Astrocyte (in vitro differentiated cells and primary cell): ENCODE measurements at places on chromosomes 6 and 20. TPM values are rescaled to one million over a fixed set of nuclear protein-coding genes. Genes with fewer than 3 reads are reported as not detected.

DNA sequence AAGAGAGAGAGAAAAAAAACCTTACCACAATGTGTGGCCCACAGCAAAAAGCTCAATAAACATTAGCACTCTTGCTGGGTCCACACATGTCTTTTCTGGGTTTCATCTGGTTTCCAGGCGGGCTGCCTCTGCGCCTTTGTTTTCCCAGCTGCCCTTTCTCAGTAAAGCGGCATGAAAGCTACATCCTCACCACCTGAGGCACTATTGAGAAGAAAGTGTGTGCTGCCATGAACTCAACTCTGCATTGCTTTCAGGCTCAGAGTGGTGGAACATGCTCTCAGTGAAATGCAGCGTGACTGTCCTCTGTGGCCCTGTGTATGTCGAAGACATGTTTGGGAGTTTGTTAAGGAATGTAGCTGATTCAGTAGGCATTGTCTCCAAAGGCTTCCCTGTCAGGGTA, 102.3 kb downstream of the LYRM2 start:
- no peak for DNase-seq
- no peaks in the 10 kb centered on the region for H3K27me3 ChIP-seq
- H3K4me1 ChIP-seq: no peaks in the 10 kb centered on the region
- H3K36me3 ChIP-seq: no peaks in the 10 kb centered on the region
- H3K4me3 ChIP-seq: no peak overlapping the region
- H3K27ac ChIP-seq: no peak overlapping the region

DNA sequence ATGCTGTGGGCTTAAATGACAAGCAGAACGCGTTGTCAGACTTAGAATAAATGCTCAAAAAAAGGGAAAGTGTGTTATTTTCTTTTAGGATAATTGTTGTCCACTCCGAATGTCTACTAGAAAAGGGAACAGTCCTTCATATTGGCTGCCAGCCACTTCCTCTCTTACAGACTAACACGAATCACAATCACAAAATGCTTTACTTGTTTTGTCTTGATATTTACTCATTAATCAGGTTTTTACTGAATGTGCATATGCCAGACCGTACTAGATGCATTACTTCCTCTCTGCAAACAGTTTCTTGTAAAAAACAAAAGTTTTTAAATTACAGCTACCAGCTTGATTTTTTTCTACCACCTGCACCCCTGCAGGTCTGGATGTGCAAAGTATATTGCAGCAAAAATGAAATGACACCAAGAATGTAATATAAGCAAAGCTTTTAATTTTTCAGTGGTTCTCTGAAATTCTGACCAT, 821 bp downstream of the DHX35 start:
- peak overlapping the region; percentile 92 for H3K27ac ChIP-seq
- DNase-seq: no peak
- H3K36me3 ChIP-seq: peaks cover 2% of the 10 kb centered on the region

DNA sequence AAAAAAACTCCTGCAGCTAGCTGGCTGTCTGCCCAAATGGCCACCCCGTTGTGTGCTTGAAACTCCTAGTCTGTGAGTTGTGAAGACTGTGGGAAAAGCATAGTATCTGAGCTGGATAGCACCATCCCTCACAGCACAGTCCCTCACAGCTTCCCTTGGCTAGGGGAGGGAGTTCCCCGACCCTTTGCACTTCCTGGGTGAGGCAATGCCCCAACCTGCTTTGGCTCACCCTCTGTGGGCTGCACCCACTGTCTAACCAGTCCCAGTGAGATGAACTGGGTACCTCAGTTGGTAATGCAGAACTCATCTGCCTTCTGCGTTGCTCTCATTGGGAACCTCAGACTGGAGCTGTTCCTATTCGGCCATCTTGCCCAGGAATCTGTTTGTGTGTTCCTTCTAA, 260.6 kb upstream of the STXBP5 start:
- no peaks in the 10 kb centered on the region for H3K36me3 ChIP-seq
- no peaks in the 10 kb centered on the region for H3K27me3 ChIP-seq
- H3K4me1 ChIP-seq: no peaks in the 10 kb centered on the region
- no peak overlapping the region for H3K27ac ChIP-seq

DNA sequence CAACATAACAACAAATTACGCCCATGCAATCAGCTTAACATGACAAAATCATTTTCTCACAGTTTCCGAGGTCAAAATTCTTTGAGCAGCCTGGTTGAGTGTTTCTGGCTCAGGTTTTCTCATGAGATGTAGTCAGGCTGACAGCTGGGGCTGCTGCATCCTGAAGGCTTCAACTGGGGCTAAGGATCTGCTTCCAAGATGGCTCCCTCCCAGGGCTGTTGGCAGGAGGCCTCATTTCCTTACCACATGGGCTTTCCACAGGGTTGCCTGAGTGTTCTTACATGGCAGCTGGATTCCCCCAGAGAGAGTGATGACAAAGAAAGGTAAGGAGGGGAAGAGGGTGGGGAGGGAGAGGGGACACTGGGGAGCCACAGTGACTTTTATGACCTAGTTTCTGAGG, 63.1 kb upstream of the NNAT start:
- no peak overlapping the region for H3K27ac ChIP-seq
- no peak overlapping the region for H3K4me3 ChIP-seq
- DNase-seq: no peak
- H3K36me3 ChIP-seq: no peaks in the 10 kb centered on the region
- peaks cover 15% of the 10 kb centered on the region for H3K27me3 ChIP-seq
- H3K4me1 ChIP-seq: no peaks in the 10 kb centered on the region

DNA sequence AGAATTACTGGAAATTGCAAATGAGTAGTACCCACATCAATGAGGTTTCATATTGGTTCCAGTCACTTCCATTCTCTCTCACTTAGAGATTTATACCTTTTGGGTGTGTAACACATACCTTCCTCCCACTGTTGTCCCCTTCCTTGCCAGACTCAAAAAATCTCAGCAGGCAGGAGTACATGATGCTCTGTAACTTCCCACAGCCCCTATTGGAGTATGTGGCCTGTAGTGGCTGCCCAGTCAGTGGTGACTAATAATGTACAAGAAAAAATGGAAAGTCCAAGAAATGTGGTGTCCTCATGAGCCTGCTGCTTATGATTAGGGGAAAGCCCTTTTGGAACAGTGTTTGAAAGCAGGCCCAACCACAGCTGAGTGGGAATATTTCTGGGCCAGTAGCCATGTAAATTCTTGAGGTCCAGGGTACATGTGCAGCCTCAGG, 312.0 kb downstream of the ZFAND3 start:
- H3K36me3 ChIP-seq: peaks cover 2% of the 10 kb centered on the region
- H3K27ac ChIP-seq: peak overlapping the region; percentile 72
- no peak overlapping the region for H3K4me3 ChIP-seq
- peaks cover 12% of the 10 kb centered on the region for H3K4me1 ChIP-seq
- no peaks in the 10 kb centered on the region for H3K27me3 ChIP-seq
- DNase-seq: peak; percentile 99

GRCh38 chr6:153170511-153170910, 39.4 kb upstream of the RGS17 start:
- peaks cover 8% of the 10 kb centered on the region for H3K4me1 ChIP-seq
- H3K36me3 ChIP-seq: no peaks in the 10 kb centered on the region
- no peak overlapping the region for H3K4me3 ChIP-seq
- DNase-seq: peak; percentile 32
- H3K27ac ChIP-seq: no peak overlapping the region

- no peaks in the 10 kb centered on the region for H3K36me3 ChIP-seq
- H3K4me3 ChIP-seq: no peak overlapping the region
- DNase-seq: no peak
- H3K4me1 ChIP-seq: peaks cover 9% of the 10 kb centered on the region
- no peaks in the 10 kb centered on the region for H3K27me3 ChIP-seq
These were observed 156.8 kb downstream of the CEBPB start for GRCh38 chr20:50347284-50348063.

DNA sequence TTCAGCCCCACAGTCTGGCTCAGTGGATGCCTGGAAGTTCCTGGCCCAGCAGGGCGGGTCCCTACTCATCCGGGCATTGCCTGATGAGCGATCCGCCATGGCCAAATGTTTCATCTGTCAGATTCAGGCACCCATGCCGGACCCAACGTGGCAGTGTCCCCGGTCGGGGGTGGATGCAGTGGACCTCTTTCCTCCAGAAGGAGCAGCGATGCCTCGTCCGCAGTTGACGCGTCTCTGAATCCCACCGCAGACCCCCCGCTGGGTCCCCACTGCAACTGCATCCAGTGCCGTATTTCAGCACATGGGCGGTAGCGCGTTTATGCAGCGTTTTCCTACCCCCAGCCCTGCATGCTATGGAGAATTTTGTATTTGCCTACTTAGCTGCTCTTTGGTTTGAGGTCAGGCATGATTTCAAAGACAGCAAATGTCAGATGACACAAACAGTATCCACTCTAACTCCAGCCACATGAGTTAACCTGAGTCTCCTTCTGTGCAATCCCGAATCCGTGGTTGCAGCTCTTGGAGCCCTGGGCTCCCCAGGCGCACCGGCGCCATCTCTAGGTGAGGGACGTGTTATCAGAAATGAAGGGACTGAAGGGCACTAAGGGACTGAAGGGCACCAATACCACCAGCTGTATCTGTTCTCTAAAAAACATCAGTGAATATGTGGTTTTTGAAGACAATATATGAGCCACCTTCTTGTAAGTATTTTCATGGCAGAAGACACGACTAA, 72.6 kb upstream of the THBS2 start:
- H3K4me3 ChIP-seq: no peak overlapping the region
- H3K4me1 ChIP-seq: no peaks in the 10 kb centered on the region
- no peaks in the 10 kb centered on the region for H3K36me3 ChIP-seq

DNA sequence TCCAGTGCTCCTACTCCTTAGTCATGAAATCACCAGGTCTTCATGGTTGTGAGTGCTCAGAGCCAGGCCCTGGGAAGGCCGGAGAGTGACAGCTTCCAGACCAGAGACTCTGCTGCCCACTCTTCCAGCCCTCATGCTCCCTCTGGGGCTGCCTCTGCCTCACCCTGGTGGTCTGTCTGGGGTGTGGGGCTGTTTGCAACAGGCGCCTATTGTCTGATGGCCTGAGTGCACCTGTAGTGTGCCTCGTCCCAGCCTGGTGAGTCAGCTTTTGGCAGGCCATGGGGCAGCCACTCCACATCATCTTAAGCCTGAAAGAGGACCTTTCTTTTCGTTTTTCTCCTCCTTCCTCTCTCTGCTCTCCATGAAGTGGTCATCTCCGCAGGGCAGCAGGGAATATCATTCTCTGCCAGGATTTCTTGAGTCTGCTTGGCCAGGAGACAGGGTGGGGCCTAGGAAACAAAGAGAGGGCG, 173.8 kb downstream of the VEGFA start:
- no peaks in the 10 kb centered on the region for H3K27me3 ChIP-seq
- H3K4me1 ChIP-seq: peaks cover 4% of the 10 kb centered on the region
- no peaks in the 10 kb centered on the region for H3K36me3 ChIP-seq
- no peak overlapping the region for H3K4me3 ChIP-seq

GRCh38 chr20:11867291-11867919, 50.3 kb upstream of the BTBD3 start:
- no peaks in the 10 kb centered on the region for H3K4me1 ChIP-seq
- H3K36me3 ChIP-seq: no peaks in the 10 kb centered on the region
- DNase-seq: no peak
- no peaks in the 10 kb centered on the region for H3K27me3 ChIP-seq

DNA sequence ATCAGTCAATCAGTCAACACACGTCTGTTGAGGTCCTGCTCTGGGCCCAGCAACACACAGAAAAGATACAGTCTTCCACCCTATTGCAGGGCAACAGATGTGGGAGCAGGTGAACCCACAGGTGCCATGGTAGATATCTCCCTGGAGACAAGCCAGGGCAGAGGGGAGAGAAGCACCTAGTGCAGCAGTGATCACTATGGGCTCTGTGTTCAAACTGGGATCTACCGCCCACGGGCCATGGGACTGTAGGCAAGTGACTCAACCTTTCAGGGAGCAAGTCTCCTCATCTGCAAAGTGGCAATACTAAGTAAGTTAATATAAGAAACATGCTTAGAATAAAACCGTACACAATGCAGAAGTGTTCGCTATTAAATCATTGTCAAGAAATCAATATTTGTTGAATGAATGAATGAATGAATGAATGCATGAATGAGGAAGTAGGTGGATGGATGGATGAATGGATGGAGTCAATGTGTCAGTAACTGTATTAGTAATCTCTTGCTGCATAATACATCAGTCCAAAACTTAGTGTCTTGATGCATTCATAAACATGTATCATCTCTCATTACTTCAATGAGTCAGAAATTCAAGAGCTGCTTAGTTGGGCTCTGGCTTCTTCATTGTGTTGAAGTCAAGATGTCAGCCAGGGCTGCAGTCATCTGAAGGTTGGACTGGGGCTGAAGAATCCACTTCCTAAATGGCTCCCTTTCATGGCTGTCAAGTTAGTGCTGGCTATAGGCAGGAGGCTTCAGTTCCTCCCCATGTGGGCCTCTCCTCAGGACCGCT, 31.9 kb upstream of the NFATC2 start:
- H3K4me3 ChIP-seq: no peak overlapping the region
- no peak for DNase-seq
- H3K27ac ChIP-seq: no peak overlapping the region
- H3K36me3 ChIP-seq: no peaks in the 10 kb centered on the region

GRCh38 chr6:148573922-148574321, 172.9 kb upstream of the UST start:
- H3K4me3 ChIP-seq: no peak overlapping the region
- H3K27ac ChIP-seq: no peak overlapping the region
- no peak for DNase-seq
- H3K36me3 ChIP-seq: no peaks in the 10 kb centered on the region
- H3K4me1 ChIP-seq: peaks cover 6% of the 10 kb centered on the region

DNA sequence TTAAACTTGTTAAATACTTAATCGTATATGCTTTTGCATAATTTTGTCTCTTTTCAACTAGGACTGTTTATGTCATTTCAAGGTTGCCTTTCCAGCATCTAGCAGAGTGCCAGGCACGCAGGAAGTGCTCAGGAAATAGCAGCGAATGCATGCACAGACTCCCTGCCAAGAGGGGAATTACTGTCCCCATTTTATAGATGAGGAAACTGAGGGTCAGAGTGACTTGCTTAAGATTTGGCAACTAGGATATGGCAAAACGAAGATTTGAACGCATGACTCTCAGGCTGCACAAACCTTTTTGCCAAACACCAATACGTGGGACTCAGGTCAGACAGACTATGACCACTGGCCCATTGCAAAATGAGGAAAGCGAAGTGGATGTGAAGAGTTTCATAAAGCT, 22.5 kb downstream of the EYA2 start:
- H3K27ac ChIP-seq: no peak overlapping the region
- no peak for DNase-seq
- no peaks in the 10 kb centered on the region for H3K27me3 ChIP-seq
- H3K36me3 ChIP-seq: no peaks in the 10 kb centered on the region

GRCh38 chr20:62382306-62383198, 4.4 kb upstream of the RPS21 start:
- peak; percentile 49 for DNase-seq
- no peak overlapping the region for H3K4me3 ChIP-seq
- peaks cover 2% of the 10 kb centered on the region for H3K36me3 ChIP-seq
- no peaks in the 10 kb centered on the region for H3K27me3 ChIP-seq
- peaks cover 23% of the 10 kb centered on the region for H3K4me1 ChIP-seq

- no peak overlapping the region for H3K4me3 ChIP-seq
- no peaks in the 10 kb centered on the region for H3K27me3 ChIP-seq
- H3K36me3 ChIP-seq: peaks cover 2% of the 10 kb centered on the region
- H3K4me1 ChIP-seq: no peaks in the 10 kb centered on the region
These were observed 77.1 kb downstream of the ATRN start for GRCh38 chr20:3547906-3548305.

- peak overlapping the region; percentile 96 for H3K27ac ChIP-seq
- no peak overlapping the region for H3K4me3 ChIP-seq
- H3K27me3 ChIP-seq: no peaks in the 10 kb centered on the region
- DNase-seq: peak; percentile 54
- H3K36me3 ChIP-seq: no peaks in the 10 kb centered on the region
These were observed 606.0 kb downstream of the HDGFL1 start for GRCh38 chr6:23175391-23175790.

Gene CFB
- total RNA-seq: 1.0 and 1.4 TPM in 2 replicates

Gene SCP2D1
- total RNA-seq: not detected in 2 replicates

Gene GPR63
- 1.6 and 1.8 TPM in 2 replicates for total RNA-seq

Gene CST3
- 316 and 355 TPM in 2 replicates for total RNA-seq

Gene MRPS26
- 27.3 and 29.0 TPM in 2 replicates for total RNA-seq

Gene MAP7
- total RNA-seq: 2.8 and 3.3 TPM in 2 replicates

Gene RAB44
- total RNA-seq: 0.14 and 0.16 TPM in 2 replicates

Gene TCP11
- total RNA-seq: not detected in 2 replicates

Gene TP53TG5
- not detected in 2 replicates for total RNA-seq
